ENCODE measurements at places on chromosomes 4 and X.

DNA sequence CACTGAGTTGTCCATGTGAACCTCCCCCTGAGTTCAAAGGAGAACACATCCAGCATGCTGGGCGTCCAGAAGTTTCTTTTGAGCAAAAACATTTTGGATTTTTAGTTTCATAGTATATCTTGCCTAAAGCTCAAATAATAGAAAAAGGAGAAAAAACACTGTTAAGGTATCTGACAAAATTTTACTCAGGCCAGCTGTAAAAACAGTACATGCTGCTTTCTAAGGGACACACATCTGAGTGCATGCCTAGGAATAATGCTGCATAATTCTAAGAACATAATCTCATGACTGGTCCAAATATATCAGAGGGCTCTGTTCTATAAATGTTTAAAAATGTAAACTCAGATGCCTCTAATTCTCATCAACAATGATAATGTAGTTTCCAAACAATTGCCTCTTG, 561.3 kb upstream of the INTU start:
- DNase-seq, result no peak

GRCh38 chrX:100829730-100830129, 9.5 kb downstream of the CSTF2 start:
- DNase-seq, result peak; percentile 5

DNA sequence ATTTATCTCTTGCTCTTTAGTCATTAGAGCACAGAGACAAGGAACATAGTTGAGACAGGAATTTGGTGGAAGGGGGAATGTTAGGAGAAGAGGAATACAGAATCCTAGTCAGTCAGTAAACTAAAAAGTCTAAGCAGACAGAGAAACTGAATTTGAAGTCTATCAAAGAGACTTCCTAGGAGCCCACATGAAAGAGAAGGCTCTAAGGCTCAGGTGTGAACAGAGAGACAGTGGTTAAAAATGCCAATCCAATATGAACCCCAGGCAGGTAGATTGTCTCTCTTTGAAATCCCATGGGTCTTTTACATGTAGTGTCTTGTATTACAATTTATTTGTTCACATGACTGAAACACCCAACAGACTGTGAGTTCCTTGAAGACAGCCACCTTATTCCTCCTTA, 77.8 kb upstream of the NFKB1 start:
- no peak for DNase-seq

DNA sequence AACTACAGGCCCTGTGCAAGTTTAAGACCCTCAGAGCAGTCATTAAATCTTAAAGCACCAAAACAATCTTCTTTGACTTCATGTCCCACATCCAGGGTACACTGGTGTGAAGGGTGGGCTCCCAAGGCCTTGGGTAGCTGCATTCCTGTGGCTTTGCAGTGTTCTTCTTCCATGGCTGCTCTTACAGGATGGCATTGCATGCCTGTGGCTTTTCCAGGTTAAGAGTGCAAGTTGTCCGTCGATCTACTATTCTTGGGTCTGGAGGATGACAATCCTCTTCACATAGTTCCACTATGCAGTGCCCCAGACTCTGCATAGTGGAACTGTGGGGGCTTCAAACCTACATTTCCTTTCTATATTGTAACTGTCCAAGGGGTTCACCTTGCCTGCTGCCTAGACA, 494.5 kb downstream of the CFAP47 start:
- DNase-seq, result no peak

- no peak for DNase-seq
Observed at GRCh38 chrX:27996132-27996531, 14.9 kb upstream of the DCAF8L1 start.

DNA sequence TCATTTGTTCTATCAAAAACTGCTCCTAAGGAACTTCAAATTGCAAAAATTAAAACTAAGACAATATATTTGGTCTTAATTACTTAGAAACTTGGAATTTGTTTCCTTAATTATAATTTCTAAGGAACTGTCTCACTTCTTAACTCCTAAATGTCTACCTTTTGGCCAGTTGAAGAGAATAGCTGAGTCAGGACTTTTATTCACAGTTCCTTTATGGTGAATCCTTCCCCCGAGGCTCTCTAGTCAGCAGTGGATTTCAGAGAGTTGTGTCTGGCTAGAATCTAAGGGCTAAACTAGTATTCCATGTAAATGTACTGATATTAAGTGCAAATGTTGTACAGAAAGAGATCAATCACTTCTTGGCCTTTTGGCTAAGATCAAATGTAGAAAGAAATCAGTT, 69.3 kb downstream of the AMMECR1 start:
- no peak for DNase-seq

GRCh38 chr4:184417802-184418511, 56.4 kb downstream of the IRF2 start:
- DNase-seq, result peak; percentile 77

- DNase-seq, result no peak
Observed at GRCh38 chr4:171583790-171584189, 229.4 kb upstream of the GALNTL6 start.

- no peak for DNase-seq
Observed at GRCh38 chrX:123801901-123802300, 58.0 kb upstream of the XIAP start.
